Cardiac septum (tissue), 1 donor: ENCODE measurements at places on chromosomes 11 and 22. TPM values are rescaled to one million over a fixed set of nuclear protein-coding genes. Genes with fewer than 3 reads are reported as not detected.

DNA sequence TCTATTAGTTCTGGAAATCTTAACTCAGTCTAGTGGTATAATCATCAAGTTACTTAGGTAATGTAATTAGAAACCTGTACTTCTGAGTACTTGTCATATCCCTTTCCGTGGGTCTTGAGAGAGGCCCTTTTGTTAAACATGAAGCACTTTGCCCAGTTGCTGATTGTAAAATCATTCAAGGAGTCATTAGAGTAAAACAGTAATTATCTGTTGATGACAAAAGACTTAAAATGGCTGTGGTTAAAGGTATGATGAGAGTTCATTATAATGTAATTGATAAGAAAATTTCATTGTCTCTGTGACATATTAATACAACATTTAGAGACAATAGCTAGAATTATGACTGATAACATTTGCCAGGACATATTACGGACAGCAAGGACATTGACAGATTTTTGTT lies 34.3 kb downstream of the PRR5L start:
- no peak for DNase-seq

Gene C11orf42
- not detected for total RNA-seq

GRCh38 chr11:12411806-12412727 lies 34.7 kb downstream of the PARVA start:
- DNase-seq: no peak

Gene PIK3C2A
- total RNA-seq: 34.1 TPM

DNA sequence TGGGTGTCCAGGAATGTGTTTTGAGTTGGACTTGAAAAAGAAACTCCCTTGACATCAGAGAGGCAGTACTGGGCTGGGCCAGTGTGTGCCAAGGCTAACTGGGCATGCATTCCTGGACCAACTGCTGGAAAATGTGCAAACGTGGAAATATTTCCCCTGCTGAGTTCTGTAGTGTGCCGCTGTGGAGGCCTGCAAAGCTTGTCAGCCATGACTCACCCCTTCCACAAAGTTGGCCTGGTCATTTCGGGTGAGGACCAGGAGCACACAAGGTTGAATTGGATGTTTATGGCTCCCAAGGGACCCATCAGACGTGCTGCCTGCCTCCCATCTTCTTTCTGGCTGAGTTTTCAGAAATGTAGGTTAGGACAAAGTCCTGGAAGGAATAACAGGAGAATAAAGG lies 513.1 kb downstream of the MIAT start:
- no peak for DNase-seq

Gene PTPRCAP
- 0.40 TPM for total RNA-seq

GRCh38 chr11:66956689-66957290 lies 1.4 kb downstream of the PC start:
- no peak for DNase-seq

Gene MS4A6E
- not detected for total RNA-seq

GRCh38 chr22:50119768-50120251 lies 30.0 kb downstream of the MOV10L1 start:
- no peak for DNase-seq

GRCh38 chr11:78270971-78271370 lies 82.3 kb downstream of the USP35 start:
- DNase-seq: no peak

- DNase-seq: peak; percentile 85
These were observed 555 bp downstream of the TP53I11 start for GRCh38 chr11:44950031-44950624.

Gene OR6T1
- total RNA-seq: not detected

DNA sequence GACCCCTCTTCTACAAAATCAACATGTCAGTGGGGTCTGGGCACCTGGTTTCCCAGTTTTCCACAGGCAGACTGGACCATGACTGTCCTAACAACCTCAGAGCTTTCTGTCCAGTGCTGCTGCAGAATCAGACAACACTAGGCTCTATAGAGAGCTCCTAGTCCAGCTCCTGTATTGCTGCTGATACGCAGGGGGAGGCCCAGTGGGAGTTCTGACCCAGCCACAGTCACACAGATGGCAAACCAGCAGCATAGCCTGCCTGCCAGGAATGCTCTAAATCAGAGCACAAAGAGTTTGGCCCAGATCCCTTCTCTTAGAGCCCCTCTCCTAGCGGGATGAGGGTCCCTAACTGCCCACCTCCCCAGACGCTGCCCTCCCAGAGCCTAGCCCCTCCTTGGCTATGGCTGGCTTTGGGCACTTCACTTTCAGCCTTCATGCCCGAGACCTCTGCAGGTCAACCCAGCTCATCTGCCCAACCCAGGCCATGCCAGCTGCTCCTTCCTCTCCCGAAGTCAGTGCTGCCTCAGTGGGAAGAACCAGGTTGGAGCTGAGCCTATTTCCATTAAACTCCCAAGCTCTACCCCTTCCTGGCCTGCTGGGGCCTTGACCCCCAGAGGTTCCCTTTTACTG lies 15.8 kb upstream of the SLCO2B1 start:
- DNase-seq: no peak

DNA sequence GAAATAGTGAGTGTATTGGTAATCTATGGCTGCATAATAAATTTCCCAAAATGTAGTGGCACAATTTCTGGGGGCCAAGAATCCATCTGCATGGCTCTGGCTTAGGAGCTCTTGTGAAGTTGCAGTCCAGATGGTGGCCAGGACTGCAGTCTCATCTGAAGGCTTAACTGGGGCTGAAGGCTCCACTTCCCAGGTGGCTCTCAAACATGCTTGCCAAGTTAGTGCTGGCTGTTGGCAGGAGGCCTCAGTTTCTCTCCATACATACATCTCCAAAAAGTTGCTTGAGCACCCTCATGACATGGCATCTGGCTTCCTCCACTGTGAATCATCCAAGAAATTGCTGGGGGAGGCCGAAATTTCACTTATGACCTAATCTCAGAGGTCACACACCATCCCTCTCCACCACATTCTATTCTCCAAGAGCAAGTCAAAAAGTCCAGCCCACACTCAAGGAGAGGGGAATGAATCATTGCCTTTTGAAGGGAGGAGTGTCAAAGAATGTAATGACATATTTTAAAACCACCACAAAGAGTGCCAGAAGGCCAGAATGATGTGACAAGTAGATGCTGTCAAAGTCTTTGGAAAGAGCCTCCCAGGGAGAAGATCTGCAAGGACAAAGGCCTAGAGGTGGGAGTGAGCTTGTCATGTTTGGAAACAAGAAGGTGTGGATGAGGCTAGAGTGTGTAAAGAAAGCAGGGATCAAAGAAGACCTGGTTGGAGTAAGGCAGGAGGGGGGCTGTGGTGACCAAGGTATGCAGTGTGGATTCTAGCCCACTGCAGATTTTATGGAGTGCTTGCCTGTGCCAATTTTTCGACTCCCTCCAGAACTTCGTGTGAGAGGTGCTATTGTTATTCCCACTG lies 566.2 kb downstream of the MIAT start:
- DNase-seq: no peak

- DNase-seq: no peak
These were observed 36.9 kb upstream of the CLPB start for GRCh38 chr11:72471005-72471898.

Gene ARL2
- 120 TPM for total RNA-seq

Gene LMO2
- 10.9 TPM for total RNA-seq

DNA sequence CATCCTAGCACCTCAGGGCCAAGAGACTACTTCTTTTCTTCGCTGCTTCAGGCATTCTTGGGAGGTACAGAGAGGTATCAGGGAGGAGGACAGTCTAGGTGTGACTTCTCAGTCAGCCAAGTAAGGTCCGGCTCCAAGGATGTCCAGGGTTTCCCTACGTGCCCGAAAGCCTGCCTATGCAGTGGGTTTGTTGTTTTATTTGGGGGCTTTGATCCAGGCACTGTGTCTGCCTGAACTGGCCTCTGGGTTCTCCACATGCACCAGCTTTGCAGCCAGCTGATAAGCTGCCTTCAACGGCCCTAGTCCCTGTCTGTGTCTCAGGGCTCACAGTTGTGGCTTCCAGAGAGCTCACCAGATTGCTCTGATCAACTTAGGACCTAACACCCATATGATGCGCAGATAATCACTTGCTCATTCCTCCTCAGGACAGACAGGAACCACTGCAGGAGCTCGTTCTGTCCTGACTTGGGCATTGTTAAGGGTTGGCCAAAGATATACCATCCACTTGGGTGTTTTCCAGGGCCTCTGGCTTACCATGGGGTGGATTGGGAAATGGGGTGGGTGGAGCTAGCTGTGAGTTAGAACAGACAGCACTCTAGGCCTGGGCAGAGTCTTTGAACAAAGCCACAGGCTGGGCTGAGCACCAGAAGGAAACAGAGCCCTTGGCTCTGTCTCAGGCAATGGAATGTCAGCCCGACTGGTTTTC lies 45.5 kb upstream of the CRYBB3 start:
- DNase-seq: no peak

- DNase-seq: peak; percentile 20
These were observed 8.8 kb downstream of the RIC8A start for GRCh38 chr11:216081-216974.

Gene RHOD
- total RNA-seq: 25.8 TPM

DNA sequence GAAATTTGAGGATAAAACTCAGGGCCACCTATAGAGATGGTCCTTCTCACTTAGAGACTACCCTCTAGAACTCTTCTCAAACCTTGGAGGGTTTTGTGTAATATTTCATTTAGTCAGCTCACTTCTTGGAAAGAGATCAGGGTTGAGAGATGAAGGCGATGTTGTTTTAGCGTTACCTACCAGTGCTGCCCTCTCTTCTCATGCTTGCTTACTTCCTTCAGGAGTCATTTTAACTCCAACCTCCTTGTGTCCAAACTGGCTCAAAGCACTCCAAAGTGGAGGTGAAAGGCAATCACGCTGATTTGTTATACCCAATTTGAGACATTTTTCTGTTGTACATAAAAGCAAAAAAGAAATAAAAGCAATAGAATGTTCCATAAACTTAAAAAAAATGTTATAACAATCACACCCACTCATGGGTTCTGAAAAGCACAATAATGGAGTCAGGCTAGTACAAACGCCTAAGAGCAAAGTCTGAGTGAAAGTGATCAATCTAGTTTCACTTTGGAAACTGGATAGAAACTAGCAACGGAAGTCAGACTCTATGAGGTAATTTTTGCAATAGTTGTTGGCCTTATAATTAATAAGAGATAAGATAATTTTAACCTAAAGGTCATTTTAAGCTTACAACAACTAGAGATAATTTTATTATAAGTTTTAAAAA lies 117.1 kb downstream of the MRTFA start:
- no peak for DNase-seq

Gene RELA
- 45.0 TPM for total RNA-seq

DNA sequence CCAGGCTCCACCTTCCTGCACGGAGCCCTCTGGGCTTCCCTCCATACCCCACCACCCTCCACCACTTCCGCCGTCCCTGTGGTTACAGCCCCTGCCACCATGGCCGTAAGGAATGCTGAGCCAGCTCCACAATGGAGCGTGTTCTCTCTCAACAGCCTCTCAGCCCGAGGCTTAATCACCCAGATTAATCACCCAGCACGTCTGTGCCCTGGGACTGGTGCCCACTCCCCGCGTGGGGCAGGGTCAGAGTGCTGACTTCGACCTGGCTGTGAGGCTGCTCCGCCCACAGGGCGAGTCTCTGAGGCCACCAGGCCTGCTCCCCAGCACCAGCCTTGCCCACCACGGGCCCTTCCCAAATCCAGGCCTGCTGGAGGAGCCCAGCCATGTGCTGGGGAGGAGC lies 4.0 kb upstream of the TH start:
- no peak for DNase-seq

DNA sequence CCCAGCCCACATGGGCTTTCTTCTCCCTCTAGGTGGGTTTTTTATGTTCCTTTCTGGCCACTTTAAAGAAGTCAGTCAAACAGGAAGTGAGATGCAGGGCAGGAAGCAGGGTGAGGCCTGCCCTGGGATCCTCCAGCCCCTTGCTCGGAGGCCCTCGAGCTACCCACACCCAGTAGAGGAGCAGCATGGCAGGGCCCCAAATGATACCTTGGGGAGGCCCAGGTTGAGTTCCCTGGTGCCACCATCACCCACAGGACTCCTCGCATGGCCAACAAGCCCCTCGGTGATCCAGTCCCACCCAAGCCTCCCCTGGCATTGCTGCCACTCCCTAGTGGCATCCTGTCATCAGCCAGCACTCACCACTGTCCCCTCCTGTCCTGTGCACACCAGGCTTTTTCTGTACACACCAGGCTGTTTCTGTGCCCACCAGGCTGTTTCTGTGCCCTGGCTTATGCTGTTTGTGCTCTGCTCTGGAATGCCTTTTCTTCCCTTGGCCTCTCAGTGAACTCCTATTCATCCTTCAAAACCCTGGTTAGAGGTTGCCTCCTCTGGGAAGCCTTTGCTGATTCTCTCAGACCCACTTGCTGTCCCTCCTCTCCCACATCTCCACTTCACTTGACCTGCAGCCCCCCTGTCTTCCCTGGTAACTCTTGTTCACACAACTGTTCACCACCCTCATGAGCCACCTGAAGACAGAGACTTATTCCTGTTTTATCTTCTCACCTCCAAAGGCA lies 3.1 kb upstream of the PTGDR2 start:
- DNase-seq: no peak

DNA sequence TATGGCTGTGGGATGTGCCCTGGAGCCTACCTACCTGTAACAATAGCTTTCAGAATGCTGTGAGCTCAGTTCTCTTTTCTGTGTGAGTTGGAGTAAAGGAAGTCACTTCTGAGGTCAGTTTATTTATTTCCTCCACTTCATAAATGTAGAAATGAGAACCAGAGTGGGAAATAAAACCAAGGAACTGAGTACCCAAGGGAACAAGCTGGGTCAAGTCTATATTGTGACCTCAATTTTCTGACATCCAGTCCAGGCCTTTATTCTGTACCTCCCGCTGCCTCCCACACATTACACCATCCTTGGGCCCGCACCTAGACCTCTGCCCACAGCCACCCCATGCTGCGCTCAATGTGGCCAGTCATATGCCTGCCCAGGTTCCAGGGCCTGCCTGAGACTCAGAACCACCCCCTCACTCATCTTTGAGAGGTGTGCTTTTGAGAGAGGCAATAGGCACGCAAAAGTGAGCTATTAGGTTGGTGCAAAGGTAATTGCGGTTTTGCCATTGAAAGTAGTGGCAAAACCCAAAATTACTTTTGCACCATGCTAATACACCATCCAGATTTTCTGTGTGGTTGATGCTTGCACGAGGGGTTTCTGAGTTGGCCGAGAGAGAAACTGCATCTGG lies 9.8 kb downstream of the MS4A6E start:
- DNase-seq: no peak

DNA sequence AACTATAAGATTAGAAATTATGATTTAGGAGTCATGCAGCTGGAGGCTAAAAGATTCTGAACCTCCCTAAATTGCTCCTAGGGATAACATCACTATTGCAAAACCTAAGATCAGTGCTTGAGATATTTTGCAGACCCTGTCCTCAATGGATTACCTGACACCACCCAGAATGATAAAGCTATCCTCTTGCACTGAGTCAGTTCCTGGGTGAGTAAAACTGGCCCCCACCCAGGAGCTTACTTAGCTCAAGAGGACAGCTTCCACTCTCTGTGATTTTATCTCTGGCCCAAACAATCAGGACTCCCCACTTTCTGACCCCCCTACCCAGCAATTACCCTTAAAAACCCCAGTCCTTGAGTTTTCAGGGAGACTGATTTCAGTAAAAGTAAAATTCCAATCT lies 2074.4 kb upstream of the RAG2 start:
- no peak for DNase-seq
